ENCODE measurements at places on chromosomes 3 and 15.
A peak's percentile ranks its signal among the peaks of the same experiment; 100 is the strongest.

DNA sequence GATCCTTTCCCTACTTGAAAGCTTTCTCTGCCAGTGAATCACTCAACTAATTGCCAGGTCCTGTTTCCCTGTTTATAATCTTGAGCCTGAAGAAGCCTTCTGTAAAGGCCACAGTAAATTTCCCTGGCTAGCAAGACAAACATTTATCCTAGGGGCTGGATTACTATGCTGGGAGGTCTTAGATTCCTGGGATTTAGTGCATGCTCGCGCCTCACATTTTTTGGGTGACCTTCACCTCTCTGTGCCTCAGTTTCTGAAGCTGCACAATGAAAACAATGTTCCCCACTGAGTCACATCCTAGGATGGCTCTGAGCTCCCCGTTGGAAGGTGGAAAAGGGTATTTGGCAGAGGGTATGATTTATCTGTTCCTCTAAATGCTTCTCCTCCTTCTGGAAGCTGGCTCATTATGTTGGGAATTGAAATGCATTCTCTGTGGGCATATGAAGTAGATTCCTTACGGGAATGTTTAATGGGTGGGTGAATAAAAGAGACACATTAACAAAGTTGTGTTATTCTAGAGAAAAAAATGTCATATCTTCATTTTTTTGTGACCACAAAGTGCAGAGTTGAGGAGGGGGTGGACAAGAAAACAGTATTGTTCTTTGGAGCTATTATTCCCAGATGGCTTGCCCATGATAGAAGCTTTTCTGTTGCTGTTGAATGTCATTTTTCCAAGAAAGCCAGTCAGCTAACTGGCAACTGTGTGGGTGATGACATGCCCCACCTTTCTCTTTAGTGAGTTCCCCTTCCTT, 32.4 kb downstream of the LSM3 start:
- peak; percentile 16 for DNase-seq

- DNase-seq = peak; percentile 45
These were observed 211.7 kb downstream of the DTWD1 start for GRCh38 chr15:49832511-49832910.

- DNase-seq = no peak
These were observed 333.8 kb downstream of the FEZF2 start for GRCh38 chr3:62039586-62039985.

GRCh38 chr15:48481802-48482201, 150.6 kb downstream of the DUT start:
- peak; percentile 40 for DNase-seq

- peak; percentile 29 for DNase-seq
These were observed 123.1 kb downstream of the ZMAT3 start for GRCh38 chr3:178948546-178948945.

- peak; percentile 21 for DNase-seq
These were observed 145.6 kb upstream of the SLC2A2 start for GRCh38 chr3:171172070-171172469.

GRCh38 chr15:81296673-81297072, 27.3 kb downstream of the STARD5 start:
- DNase-seq = no peak

DNA sequence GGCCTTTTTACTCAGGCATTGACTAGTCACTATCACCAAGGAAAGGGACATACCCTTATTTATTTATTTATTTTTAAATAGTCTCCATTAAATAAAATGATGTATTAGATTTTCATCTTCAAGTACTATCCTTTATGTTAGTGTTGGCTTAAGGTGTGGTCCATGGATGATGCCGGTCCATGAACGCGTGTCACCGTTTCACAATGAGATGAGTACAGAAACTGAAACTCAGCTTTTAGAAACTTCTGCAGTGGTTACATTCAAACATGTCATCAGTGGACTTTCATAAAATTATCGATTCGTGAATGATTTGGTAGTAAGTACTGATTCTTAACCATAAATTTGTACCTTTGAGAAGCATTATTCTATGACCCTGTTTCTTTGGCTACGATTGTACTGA, 166.6 kb downstream of the SATB1 start:
- DNase-seq = no peak

- DNase-seq = peak; percentile 74
These were observed 13.3 kb upstream of the PTX3 start for GRCh38 chr3:157423337-157423736.

DNA sequence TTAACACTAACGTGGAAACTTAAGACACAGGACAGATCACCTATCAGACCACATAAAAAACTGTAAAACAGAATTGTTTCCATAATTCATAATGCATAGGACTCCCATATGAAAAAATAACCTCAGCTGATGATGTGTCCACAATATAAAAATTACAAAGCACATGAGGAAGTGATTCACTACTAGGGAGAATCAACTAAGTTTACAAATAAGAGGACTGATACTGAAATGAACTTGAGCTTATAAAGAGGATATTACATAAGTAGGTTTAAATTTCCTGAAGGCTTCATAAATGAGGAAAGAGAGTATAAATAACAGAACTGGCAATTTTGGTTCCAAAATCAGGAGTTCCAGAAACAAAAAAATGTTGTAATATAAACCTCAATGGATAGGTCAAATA, 111.9 kb downstream of the SAMMSON start:
- no peak for DNase-seq

- DNase-seq = no peak
These were observed 87.3 kb upstream of the LIPC start for GRCh38 chr15:58344213-58345070.

- DNase-seq = no peak
These were observed 10.6 kb downstream of the GOLGA6L2 start for GRCh38 chr15:23436421-23436820.

- DNase-seq = peak; percentile 26
These were observed 539.8 kb downstream of the FGF12 start for GRCh38 chr3:192187485-192188051.

DNA sequence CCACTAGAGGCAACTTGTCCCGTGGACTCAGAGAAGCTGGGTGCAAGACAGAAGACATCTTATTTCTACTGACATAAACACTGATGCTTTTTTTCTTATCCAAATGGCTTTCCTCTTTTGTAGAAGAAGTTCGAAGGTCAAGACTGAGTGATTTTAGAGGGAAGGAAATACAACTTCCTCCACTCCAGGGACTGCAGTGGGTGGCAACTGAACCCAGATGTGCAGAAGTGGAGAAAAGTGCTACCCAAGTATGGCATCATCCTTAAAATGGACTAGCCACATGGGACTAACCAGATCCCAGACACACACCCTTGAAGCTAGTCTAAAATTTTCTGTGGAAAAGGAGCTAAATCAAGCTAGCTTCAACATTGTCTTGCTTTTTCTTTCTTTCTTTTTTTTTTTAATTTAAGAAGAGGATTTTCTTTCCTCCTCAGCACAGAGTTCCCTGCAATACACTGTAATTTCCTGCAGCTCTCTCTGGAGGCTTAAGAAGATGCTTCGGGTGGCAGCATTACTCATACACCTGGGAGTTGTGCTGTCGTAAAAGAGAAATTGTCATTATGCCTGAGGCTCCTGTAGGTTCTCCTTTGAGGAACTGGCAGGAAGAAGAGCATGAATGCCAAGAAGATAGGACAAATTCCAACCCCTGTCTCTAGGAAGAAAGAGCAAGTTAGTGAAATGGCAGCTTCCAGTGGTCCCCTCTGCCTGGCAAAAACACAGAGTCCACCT, 3.8 kb upstream of the FRMD4B start:
- DNase-seq = no peak

DNA sequence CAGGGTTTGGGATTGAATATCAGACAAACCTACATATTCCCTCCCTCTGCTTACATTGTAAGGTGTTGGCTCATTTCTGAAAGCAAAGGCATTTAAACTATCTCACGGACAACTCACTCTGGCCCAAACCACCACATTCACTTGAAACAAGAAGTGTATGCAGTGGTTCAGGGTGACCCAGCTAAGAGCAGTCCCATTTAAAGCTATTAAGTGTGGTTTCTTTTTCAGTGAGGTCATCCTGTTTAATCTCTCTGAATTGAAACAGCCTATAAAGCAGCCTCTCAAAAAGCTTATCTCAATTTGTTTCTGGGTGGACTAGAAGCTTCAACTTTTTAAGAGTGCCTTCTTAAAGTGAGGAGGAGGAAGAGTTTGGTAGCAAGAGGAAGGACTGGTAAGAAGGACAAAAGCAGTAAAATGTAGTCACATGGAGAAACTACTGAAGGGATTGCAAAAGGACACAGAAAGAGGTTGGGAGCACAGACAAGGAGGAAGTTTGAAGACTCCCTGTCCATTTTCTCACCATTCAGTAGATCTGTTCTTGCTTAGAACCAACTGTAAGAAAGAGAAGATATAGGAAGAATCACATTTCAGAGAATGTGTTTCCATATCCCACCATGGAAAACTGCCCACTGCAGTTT, 151.6 kb downstream of the TMCO5A start:
- peak; percentile 68 for DNase-seq

DNA sequence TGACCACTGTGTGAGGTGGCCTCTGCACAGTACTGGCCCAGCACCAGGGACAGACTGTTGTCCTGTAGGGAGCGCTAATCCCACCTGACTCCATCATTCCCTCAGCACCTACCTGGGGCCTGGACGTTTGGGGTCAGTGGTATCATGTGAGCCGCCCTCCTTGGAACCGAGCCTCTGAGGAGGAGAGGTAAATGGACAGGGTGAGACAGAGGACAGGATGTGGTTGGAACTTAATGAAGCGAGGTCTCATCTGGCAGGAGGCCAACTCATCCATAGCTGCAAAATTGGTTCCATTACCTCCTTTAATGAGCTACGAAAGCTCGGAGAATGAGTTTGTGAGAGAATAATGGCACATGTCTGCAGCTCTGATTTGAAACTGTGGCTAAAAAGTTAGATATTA, 13.9 kb downstream of the MAPKAPK3 start:
- DNase-seq = no peak

GRCh38 chr3:117801912-117802239, 1092.3 kb downstream of the TUSC7 start:
- DNase-seq = no peak

GRCh38 chr3:185687271-185687878, 101.3 kb downstream of the SENP2 start:
- DNase-seq = peak; percentile 39

DNA sequence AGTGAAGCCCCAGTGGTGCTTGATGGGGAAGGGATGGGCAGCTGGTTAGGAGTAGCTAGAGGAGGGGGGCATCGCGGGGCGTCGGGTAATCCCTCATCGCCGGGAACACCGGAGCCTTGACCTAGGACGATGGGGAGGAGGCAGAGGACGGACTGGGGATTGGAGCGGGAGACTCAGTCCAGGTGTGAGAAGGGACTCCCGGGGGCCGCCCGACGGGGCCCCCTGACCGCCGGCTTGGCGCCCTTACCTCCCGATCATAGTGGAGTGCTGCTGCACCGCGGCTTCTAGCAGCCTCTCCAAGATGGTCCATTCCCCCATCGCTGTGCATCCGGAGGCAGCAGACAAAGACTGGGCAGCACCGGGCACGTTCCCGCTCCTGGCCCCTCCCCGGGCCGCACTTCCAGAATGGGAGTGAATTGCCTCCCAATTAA, 612 bp downstream of the GJD2 start:
- DNase-seq = no peak

All from ELR (cell line).